ENCODE measurements at places on chromosomes 13 and 19.
A peak's percentile ranks its signal among the peaks of the same experiment; 100 is the strongest.

- DNase-seq = no peak
Observed at GRCh38 chr13:93216122-93216521, 10.5 kb upstream of the GPC6 start.

DNA sequence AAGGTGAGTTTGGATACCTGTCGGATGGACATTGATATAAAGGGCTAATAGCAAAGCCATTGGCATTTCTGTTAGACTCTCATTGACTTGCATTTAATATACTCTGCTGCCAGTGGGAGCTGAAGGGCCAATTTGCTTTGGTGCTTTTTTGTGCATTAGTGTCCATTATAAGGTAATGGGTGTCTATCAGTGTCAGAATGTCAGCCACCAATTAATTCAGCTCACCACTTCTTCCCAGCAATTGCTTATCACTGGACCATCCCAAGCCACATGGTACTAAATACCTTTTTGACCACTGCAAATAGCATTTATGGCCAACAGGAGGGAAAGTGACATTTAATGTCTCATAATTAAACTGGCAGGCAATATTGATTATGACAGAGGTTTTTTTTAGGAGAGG is 317.8 kb downstream of the TEX29 start:
- no peak for DNase-seq

GRCh38 chr19:36210497-36210896 is 4.0 kb downstream of the ZNF565 start:
- no peak for DNase-seq

GRCh38 chr13:20151016-20151415 is 9.8 kb downstream of the GJA3 start:
- DNase-seq = no peak

DNA sequence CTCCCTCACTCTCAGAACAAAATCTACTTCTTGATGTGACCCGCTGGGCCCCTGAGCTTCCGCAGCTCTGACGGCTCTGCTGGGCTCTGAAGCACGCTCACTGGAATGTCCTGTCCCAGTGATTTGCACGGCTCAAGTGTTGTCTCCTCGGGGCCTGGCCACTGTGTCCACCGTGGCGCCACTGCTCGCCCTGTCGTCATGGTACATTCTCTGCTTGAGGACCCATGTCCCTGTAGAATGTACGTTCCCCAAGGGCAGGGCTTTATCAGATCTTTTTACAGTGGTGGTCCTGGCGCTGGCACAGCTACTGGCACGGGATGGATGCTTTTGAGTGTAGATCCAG is 12.1 kb downstream of the KLHL26 start:
- no peak for DNase-seq

DNA sequence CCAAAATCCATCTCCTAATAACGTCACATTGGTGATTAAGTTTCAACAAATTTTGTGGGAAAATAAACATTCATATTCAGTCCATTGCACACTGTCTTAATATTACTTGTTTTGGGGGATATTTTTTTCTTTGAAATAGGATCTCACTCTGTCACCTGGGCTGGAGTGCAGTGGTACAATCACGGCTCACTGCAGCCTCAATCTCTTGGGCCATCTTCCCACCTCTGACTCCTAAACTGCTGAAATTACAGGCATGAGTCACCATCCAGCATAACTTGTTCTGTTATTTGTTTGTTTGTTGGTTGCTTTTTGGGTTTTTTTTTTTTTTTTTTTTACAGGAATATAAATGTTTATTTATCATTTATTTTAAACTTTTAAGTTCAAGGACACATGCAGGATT is 556.1 kb upstream of the SLITRK6 start:
- DNase-seq = no peak

DNA sequence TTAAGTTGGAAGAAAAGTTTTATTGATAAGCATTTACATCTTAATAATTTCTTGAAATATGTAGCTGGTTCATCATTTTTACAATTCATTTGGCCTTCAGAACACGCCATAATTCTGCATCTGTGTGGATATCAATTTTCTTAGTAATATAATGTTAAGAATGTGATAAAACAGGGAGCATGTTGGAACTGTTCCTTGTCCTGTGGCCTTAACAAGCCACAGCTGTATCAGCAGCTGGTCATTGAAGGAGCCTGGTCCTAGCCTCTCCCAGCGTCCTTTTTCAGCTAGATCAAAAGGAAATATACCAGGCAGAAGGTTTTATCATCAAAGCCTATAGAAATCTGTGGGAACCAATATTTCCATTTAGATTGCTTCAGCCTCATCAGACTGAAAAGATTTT is 421.8 kb downstream of the SPRY2 start:
- no peak for DNase-seq

- peak; percentile 96 for DNase-seq
Observed at GRCh38 chr19:50607874-50608785, 31.6 kb downstream of the SYT3 start.

DNA sequence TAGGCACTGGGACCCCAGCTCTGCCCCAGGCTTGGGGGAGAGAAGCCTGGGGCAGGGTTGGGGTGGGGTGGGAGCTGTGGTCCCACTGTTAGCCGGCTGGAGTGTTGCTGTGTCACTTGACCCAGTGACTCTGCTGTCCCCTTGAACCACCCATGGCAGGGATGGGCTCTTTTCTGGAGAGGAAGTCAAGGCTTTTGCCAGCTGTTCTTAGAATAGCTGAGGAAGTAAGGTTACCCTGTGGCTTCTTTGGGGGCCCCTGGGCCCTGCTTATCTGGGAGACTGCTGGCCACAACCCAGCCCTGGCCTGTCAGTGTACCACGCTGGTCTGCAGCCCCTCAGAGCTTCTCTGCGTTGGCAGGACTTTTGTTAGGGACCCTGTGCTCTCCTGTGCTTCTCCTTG is 9.1 kb downstream of the PNPLA6 start:
- no peak for DNase-seq

GRCh38 chr19:46974181-46974580 is 45.5 kb upstream of the NPAS1 start:
- DNase-seq = no peak

GRCh38 chr13:32911506-32911905 is 104.7 kb upstream of the KL start:
- no peak for DNase-seq

- no peak for DNase-seq
Observed at GRCh38 chr13:109606520-109606919, 179.9 kb downstream of the IRS2 start.

GRCh38 chr13:97278435-97279411 is 56.6 kb downstream of the MBNL2 start:
- DNase-seq = no peak

- no peak for DNase-seq
Observed at GRCh38 chr13:113952983-113953520, 20.8 kb downstream of the C13orf46 start.

GRCh38 chr13:22090106-22090505 is 419.2 kb downstream of the FGF9 start:
- DNase-seq = no peak

- DNase-seq = no peak
Observed at GRCh38 chr13:54029226-54029625, 1000.6 kb downstream of the OLFM4 start.

DNA sequence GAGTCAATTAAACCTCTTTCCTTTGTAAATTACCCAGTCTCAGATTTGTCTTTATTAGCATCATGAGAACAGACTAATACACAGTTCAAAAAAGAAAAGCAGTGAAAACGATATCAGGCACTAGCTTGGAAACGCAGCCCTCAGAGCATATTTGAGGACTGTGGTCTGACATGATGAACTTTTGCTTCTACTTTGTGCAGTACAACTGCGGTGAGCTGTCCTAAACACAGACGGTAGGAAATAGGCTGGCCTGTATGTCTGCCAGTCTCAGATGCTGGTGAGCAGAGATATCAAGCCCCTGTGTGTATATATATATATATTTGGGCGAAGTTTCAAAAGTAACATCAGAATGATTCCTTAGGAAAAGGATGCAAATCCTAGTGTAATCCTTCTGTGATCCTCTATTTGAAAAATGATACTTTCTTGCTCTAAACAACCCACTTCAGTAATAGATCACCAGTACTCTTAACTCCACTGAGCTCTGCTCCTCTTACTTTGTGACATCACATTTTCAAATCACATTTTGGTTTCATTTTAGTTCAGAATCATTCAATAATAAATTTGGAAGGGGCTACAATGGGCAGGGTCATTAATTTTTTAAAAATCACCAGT is 74.4 kb downstream of the TNFRSF19 start:
- DNase-seq = no peak

DNA sequence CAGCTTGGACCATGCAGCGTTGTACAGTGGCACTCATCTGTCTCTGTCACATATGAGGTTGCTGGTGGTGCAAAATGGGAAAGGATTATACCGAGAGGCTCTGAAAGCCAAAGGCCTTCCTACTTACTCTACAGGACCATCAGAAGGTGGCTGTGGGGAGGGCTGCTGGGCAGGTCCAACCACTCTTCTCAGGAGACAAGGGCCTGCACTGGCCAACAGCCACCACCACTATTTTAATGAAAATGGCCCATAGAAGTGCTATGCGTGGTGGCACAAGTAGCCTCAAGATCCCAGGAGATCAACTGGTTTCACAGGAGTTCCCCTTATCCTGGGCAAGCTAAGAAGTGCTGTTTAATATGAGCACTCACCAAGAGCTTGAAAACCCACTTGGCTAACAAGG is 52.3 kb downstream of the MRPL57 start:
- no peak for DNase-seq

DNA sequence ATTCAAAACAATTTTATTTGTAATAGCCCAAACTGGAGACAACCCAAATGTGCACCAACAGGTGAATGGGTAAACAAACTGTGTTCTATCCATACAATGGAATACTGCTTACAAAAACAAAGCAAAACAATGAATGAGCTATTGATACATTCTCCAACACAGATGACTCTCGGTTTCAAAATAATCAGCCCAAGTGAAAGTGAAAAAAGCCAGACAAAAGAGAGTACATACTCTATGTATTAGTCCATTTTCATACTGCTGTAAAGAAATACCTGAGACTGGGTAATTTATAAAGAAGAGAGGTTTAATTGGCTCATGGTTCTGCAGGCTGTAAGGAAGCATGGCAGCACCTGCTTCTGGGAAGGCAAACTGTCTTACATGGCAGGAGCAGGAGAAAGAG is 65.2 kb upstream of the LRCH1 start:
- DNase-seq = no peak

- peak; percentile 70 for DNase-seq
Observed at GRCh38 chr13:49935171-49936074, 717 bp downstream of the SPRYD7 start.

DNA sequence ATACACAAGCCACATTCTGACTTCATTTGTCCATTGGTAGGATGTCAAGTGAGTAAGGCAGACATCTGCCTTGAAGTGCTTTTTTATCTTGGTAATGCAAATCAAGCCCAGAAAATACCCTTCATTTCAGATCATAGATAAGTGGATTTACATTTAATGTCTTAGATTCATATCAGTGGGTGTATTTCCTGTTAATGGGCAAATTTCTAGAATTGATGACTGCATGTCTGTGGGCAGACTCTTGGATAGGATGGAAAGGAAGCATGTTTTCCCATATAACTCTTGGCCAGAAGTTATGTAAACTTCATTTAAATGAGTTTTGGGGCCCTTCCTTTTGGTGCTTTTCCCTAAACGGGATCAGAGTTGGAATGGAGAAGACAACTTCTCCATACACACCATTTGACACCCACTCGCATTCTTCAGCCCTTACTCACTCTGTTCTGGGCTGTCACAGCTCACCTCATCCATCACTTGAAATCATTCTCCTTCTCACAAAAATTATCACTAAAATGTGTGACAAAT is 154.6 kb downstream of the FLT1 start:
- DNase-seq = no peak

GRCh38 chr19:29645911-29646310 is 19.4 kb upstream of the PLEKHF1 start:
- DNase-seq = no peak

GRCh38 chr19:29923653-29924052 is 18.4 kb upstream of the URI1 start:
- no peak for DNase-seq

DNA sequence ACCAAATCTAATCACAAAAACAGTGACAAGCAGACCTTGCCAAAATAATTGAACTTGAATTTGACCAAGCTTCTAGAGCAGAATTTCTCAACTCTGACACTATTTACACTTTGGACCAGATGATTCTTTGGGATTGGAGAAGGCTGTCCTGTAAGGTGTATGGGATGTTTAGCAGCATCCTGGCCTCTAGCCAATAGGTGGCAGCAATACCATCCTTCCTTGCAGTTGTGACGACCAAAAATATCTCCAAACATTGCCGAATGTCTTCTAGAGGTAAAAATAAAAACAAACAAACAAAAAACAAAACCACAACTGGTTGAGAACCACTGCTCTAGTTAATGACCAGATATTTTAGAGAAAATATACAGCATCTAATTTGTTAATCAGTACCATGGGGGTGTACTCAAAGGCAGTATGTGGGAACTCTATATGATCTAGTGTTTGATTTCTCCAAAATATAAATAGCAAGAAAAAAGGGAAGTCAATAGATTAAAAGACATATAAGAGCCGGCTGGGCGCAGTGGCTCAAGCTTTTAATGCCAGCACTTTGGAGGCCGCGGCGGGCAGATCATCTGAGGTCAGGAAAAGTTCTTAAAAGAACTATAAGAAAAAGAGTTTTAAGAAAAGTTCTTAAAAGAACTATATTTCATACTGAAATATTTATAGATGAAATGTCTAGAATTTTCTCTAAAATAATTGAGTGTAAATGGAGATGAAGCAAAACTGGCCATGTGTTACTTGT is 60.9 kb upstream of the ZNF527 start:
- no peak for DNase-seq

DNA sequence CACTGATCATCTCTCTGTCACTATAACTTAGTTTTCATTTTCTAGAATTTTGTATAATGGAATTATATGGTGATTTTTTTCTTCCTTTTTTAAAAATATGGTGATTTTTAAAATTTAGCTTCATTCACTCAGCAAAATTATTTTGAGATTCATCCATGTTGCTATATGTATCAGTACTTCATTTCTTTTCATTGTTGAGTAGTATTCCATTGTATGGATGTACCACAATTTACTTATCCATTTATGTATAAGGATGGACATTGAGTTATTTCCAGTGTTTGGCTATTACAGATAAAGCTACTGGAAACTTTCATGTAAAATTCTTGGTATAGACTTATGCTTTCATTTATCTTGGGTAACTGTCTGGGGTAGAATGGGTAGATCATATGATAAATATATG is 12.8 kb downstream of the ZNF546 start:
- DNase-seq = no peak

DNA sequence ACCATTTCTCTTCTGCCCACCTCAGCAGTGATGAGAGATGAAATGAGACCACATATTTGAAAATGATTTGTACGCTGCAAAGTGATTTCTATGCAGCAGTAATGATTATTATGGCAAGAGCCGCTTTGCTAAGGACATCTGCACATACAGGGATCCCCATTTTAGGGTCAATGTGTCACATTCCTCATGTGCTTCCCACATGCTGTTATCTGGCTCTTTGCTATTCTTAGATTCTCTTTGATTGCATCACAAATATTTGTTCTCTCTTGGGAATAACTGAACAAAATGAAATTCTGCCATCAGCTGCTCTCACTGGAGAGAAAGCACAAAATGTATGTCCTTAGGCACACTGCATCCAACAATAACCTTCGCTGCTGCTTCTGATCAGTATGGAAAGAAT is 209.5 kb upstream of the IPO5 start:
- no peak for DNase-seq

GRCh38 chr19:17860993-17861360 is 1.3 kb downstream of the RPL18A start:
- peak; percentile 69 for DNase-seq

All from activated CD8-positive, alpha-beta memory T cell treated with anti-CD3 and anti-CD28 coated beads, Interleukin-2, amount 50 U/mL, for 48 hours (primary cell).